Activated T-cell treated with anti-CD3 and anti-CD28 coated beads for 1 hour (primary cell): ENCODE measurements at places on chromosomes 3 and 15.

GRCh38 chr3:173932624-173933023 lies 535.1 kb downstream of the NLGN1 start:
- DNase-seq: no peak

DNA sequence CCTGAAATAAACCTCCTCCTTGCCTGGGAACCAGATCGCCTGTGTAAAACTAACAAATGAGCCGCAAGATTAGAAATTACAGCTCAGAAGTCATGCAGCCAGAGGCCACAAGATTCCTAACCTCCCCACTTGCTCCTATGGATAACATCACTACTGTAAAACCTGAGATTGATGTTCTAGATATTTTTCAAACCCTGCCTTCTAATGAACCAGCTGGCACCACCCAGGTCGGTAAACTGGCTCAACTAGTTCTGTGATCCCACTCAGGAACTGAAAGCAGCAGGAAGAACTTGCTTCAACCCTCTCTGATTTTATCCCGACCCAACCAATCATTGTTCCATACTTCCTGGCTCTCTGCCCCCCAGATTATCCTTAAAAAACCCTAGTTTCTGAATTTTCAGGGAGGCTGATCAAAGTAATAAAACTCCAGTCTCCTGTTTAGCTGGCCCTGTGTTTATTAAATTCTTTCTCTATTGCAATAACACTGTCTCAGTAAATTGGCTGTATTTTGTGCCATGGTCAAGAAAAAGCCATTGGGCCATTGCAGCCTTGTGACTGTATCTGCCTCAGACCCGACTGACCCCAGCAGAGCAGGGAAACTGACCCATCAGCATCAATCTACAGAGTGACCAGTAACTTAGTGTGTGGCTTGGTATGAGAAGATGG lies 98.9 kb downstream of the RPLP1 start:
- DNase-seq: no peak

GRCh38 chr3:140636406-140637138 lies 41.3 kb upstream of the TRIM42 start:
- DNase-seq: no peak

- DNase-seq: no peak
These were observed 58.1 kb downstream of the CD200 start for GRCh38 chr3:112390783-112391641.

GRCh38 chr3:72312339-72312738 lies 527.4 kb upstream of the PROK2 start:
- no peak for DNase-seq

DNA sequence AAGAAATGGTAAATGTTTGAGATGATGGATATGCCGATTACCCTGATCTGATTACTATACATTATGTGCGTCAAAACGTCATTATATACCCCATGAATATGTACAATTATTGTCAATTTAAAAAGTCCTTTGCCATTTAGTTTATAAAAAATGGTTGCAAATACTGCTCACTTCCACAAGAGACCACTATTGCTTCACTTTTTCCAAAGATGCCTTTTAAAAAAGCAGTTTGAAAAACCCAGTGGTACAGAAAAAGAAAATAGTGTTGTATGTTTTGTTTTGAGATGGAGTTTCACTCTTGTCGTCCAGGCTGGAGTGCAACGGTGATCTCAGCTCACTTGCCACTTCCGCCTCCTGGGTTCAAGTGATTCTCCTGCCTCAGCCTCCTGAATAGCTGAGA lies 39.3 kb downstream of the EDEM1 start:
- no peak for DNase-seq

- no peak for DNase-seq
These were observed 78.9 kb upstream of the ZNF280D start for GRCh38 chr15:56812221-56812620.

- no peak for DNase-seq
These were observed 10.8 kb upstream of the CCDC39 start for GRCh38 chr3:180690061-180690460.

- DNase-seq: no peak
These were observed 27.5 kb downstream of the PLOD2 start for GRCh38 chr3:146133441-146133840.
